Left lung (tissue), 14 donors: ENCODE measurements at places on chromosomes 5 and 9. TPM values are rescaled to one million over a fixed set of nuclear protein-coding genes. Genes with fewer than 3 reads are reported as not detected.

The ENHO gene
- total RNA-seq: 0.26 TPM

The FOXD1 gene
- total RNA-seq: 0.29 TPM

The ZBTB34 gene
- total RNA-seq: 9.9 TPM

The SPINK13 gene
- total RNA-seq: not detected

The DNAJB5 gene
- 14.4 TPM for total RNA-seq

The CDH12 gene
- not detected for total RNA-seq

The TNC gene
- 166 TPM for total RNA-seq

The FEM1C gene
- 28.7 TPM for total RNA-seq

The SCGB3A2 gene
- 108 TPM for total RNA-seq

GRCh38 chr5:173835131-173835530 is 53.0 kb upstream of the CPEB4 start:
- H3K4me3 ChIP-seq: no peak overlapping the region
- peaks cover 53% of the 10 kb centered on the region for H3K4me1 ChIP-seq
- DNase-seq: no peak
- no peaks in the 10 kb centered on the region for H3K36me3 ChIP-seq

DNA sequence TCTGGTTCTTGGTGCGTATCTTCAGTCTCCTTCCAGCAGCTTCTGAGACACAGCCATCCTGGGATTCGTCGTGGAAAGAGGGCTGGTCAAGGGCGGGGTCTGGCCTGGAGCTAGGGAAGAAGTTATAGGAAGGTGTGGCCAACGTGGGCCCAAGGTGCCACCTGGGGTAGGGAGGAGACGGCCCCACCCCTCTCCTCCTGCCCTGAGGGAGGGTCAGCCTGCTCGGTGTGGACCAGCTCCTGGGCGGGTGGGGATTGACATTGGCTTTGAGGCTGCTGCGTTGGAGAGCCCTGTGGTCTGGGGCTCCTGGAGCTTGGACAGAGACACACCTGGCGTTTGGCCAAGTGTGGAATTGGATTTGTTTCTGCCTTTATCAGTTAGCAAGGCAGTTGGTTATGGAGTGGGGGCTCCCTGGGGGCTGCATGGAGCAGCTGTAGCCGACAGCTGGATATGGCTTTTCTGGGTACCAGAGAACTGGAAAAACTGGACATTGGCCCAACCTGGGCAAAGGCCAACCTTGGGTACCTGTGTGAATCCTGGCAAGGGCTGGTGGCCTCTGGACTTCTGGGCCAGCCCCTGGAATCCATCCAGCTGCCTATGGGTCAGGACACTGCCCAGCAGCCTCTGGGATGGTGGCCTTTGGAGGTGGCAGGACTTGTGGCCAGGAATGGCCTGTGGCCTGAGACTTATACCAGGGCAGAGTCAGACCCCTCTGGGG is 75.7 kb upstream of the PPP1R26 start:
- no peaks in the 10 kb centered on the region for H3K4me1 ChIP-seq
- no peak for DNase-seq
- no peaks in the 10 kb centered on the region for H3K36me3 ChIP-seq
- no peak overlapping the region for H3K27ac ChIP-seq
- no peak overlapping the region for H3K4me3 ChIP-seq
- no peaks in the 10 kb centered on the region for H3K27me3 ChIP-seq

GRCh38 chr5:103889500-103890209 is 327.1 kb upstream of the NUDT12 start:
- H3K36me3 ChIP-seq: no peaks in the 10 kb centered on the region
- no peaks in the 10 kb centered on the region for H3K4me1 ChIP-seq
- no peak for DNase-seq
- H3K27me3 ChIP-seq: no peaks in the 10 kb centered on the region
- H3K4me3 ChIP-seq: no peak overlapping the region

DNA sequence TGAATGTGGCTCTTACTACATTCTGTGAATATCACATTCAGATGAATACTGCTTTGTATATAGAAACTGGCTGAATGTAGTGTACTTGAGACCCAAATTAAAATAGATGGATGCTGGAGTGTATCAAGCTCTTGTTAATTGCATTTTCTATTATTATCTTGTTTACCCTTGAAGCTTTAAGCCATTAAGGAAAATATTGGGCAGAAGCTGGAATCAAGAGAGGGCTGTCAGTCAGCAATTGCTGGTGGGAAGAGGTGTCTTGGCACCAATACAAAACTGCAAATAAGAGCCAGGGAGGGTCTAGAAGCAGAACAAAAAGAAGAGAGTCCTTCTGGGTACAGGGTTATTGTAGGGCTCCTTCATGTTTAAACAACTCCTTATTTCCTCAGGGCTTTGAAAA is 38.8 kb downstream of the MUSK start:
- no peaks in the 10 kb centered on the region for H3K27me3 ChIP-seq
- no peak overlapping the region for H3K4me3 ChIP-seq
- H3K27ac ChIP-seq: no peak overlapping the region
- no peaks in the 10 kb centered on the region for H3K36me3 ChIP-seq

- H3K36me3 ChIP-seq: no peaks in the 10 kb centered on the region
- H3K4me1 ChIP-seq: no peaks in the 10 kb centered on the region
- H3K4me3 ChIP-seq: no peak overlapping the region
- no peak for DNase-seq
- no peak overlapping the region for H3K27ac ChIP-seq
Measured at GRCh38 chr5:154265197-154265773, 74.8 kb downstream of the GALNT10 start.

DNA sequence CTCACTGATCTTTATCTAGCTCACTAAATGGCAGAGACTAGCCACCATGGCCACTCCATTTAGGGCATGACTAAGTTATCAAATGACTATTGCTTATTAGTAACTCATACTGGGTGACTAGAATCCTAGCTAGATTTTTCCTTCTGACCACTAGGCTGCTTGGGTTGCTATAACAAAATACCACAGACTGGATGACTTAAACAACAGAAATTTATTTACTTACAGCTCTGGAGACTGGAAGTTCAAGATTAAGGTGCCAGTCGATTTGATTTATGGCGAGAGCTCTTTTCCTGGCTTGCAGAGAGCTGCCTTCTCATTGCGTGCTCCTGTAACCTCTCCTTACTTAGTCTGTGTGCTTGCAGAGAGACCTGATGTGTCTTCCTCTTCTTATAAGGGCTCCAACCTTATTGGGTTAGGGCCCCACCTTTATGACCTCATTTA is 55.0 kb upstream of the APC start:
- no peak overlapping the region for H3K4me3 ChIP-seq
- no peaks in the 10 kb centered on the region for H3K4me1 ChIP-seq
- no peak for DNase-seq
- H3K27ac ChIP-seq: no peak overlapping the region
- H3K36me3 ChIP-seq: no peaks in the 10 kb centered on the region

- no peaks in the 10 kb centered on the region for H3K36me3 ChIP-seq
- H3K4me3 ChIP-seq: peak overlapping the region; percentile 81
- peaks cover 12% of the 10 kb centered on the region for H3K4me1 ChIP-seq
- H3K27ac ChIP-seq: peak overlapping the region; percentile 75
- no peak for DNase-seq
- no peaks in the 10 kb centered on the region for H3K27me3 ChIP-seq
Measured at GRCh38 chr9:36486329-36486932, 86.3 kb upstream of the MELK start.

DNA sequence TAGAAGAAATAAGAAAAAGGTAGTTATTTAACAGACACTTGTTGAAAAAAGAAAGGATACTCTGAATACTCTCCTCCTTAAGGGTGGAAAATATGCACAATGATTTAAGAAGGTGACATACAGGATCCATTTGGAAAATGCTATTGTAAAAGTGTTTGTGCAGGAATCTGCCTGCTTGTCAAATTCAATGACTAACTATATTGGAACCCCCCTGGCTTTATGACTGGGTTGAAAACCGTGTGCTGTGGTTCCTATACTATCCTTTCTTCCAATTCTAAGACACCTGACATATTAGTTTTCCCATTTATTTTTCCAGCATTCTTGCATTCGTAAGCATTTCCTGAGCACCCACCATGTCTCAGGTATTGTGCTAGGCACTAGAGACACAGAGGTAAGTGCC is 220.0 kb downstream of the GLIS3 start:
- H3K27me3 ChIP-seq: no peaks in the 10 kb centered on the region
- H3K4me1 ChIP-seq: peaks cover 6% of the 10 kb centered on the region
- DNase-seq: no peak
- H3K36me3 ChIP-seq: no peaks in the 10 kb centered on the region

- no peak overlapping the region for H3K27ac ChIP-seq
- no peaks in the 10 kb centered on the region for H3K4me1 ChIP-seq
- peaks cover 16% of the 10 kb centered on the region for H3K27me3 ChIP-seq
- no peaks in the 10 kb centered on the region for H3K36me3 ChIP-seq
- no peak for DNase-seq
- H3K4me3 ChIP-seq: no peak overlapping the region
Measured at GRCh38 chr9:138011951-138012500, 134.4 kb downstream of the CACNA1B start.

DNA sequence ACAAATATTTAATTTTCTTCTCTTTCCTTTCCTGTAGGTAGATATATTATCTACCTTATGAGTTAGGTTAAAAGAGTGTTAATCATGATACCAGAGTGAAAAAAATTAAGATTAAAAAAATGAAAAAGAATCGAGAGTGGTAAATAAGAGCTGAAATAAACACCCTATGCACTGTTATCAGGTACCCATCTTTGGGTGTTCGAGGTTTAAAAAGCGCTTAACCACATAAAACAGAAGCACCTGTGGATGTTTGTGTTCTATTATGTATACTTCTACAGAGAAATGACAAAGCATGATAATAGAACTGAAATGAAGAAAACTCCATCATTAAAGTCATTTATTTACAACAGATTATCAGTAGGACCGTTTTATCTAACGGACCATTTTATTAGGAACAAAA is 25.7 kb upstream of the GCNT4 start:
- H3K27ac ChIP-seq: no peak overlapping the region
- no peaks in the 10 kb centered on the region for H3K27me3 ChIP-seq
- no peak for DNase-seq
- H3K4me1 ChIP-seq: no peaks in the 10 kb centered on the region
- H3K4me3 ChIP-seq: no peak overlapping the region

- no peaks in the 10 kb centered on the region for H3K36me3 ChIP-seq
- no peak for DNase-seq
- no peaks in the 10 kb centered on the region for H3K27me3 ChIP-seq
- H3K4me1 ChIP-seq: peaks cover 8% of the 10 kb centered on the region
- peak overlapping the region; percentile 13 for H3K27ac ChIP-seq
Measured at GRCh38 chr9:125329978-125330377, 68.4 kb downstream of the GAPVD1 start.

DNA sequence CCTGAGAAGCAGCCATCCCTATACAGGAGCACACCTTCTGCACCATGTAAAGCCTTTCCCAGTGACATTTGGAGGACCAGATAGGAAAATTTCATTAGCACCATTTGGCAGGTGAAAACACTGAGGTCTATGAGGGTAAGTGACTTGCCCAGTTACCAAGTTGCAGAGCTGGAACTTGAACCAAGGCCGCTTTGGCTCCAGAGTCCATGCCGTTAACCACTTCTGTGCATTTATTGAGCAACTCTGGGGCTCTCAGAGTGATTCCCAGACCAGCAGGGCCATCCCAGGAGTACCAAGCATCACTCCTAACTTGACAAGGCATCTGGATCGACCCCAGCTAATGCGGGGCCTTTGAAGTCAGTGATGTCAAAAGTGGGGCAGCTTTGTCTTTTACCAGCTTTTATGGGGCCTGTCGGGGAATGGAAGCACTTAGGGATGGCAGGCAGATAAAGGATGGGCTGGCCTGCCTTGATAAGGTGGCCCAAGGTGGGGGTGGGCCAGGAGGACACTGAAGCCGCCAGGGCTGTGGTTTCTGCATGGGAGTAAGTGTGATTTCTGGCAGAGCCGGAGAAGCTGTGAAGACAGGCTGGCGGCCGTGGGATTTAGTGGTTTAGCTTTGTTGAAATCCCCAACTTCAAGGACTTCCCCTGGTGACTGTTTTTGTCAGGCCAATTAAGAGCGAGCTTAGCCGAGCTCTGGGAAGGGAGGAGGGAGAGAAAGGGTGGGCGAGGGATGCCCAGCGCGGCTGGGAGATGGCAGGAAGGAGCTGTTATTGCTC is 127.3 kb downstream of the MACROH2A1 start:
- H3K4me3 ChIP-seq: no peak overlapping the region
- no peaks in the 10 kb centered on the region for H3K4me1 ChIP-seq
- no peaks in the 10 kb centered on the region for H3K36me3 ChIP-seq
- H3K27me3 ChIP-seq: peaks cover 4% of the 10 kb centered on the region
- no peak overlapping the region for H3K27ac ChIP-seq
- DNase-seq: peak; percentile 40

GRCh38 chr5:102918986-102919610 is 164.0 kb downstream of the PAM start:
- no peak overlapping the region for H3K27ac ChIP-seq
- peaks cover 8% of the 10 kb centered on the region for H3K36me3 ChIP-seq
- no peak overlapping the region for H3K4me3 ChIP-seq
- DNase-seq: no peak

DNA sequence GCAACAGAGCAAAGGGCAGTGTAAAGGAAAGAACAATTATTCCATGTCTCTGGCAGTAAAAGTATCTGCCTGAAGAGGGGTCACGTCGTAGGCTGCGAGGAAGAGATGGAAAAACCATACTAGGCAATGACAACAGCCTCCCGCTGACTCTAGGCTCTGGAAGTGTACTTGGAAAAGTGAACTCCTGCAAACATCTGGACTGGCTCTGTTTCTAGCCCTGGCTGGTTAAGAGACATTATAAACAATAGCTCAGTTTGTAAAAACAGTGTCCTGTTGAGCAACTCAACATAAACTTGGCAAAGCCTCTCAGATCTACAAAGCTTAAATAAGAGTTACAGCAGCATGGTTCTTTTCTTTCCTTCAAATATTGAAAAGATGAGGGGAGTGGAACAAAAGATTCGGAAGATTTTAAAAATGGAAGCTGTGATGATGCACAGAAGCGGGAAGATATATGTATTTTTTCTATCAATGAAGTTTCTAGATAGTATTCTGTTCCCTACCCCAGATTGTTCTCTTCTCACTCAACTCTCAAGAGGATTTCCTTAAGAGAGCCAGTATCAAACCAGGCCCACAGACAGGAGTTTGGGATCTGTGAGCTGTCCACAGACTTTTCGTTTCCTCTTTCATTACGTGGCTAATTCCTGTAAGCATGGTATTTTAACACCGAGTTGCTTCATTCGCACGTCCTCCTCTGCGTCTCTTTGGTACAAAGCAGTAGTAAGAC is 79.4 kb downstream of the SPTLC1 start:
- no peaks in the 10 kb centered on the region for H3K27me3 ChIP-seq
- H3K4me3 ChIP-seq: no peak overlapping the region
- peak overlapping the region; percentile 11 for H3K27ac ChIP-seq
- DNase-seq: peak; percentile 94
- H3K4me1 ChIP-seq: no peaks in the 10 kb centered on the region
